ENCODE measurements at places on chromosomes 1 and 21.

GRCh38 chr1:15106608-15107007 is 46.9 kb upstream of the TMEM51 start:
- no peak for DNase-seq

DNA sequence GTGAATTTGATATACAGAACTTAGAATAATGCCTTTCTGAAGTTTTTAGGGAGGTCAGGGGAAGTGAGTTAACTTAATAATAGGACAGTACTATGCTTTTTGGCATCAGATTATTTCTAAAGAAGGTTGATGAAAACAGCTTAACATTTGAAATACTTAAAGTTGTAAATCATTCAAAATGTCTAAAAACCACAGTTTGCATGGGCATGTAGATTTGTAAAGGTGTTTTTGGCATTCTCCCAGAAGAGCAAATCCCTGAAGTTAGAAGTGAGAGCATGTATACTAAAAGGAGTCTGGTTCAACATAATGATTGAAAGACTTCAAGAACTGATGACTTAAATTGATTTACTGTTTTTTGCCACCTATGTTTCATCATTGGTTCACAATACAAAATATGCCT is 6.7 kb downstream of the DR1 start:
- DNase-seq, result no peak

- DNase-seq, result no peak
Measured at GRCh38 chr1:161068306-161069234, 1.1 kb downstream of the ARHGAP30 start.

GRCh38 chr1:168089326-168089978 is 47.3 kb downstream of the GPR161 start:
- no peak for DNase-seq

GRCh38 chr1:71831646-71832045 is 450.7 kb downstream of the NEGR1 start:
- no peak for DNase-seq

GRCh38 chr1:199279872-199280645 is 641.2 kb downstream of the PTPRC start:
- no peak for DNase-seq

Measured in caudate nucleus (tissue), 63 donors.